Bronchial epithelial cell (primary cell): ENCODE measurements at places on chromosomes 4 and X. TPM values are rescaled to one million over a fixed set of nuclear protein-coding genes. Genes with fewer than 3 reads are reported as not detected.

TLL1 gene
- total RNA-seq: 0.13 and 0.53 TPM in 2 replicates

LONRF3 gene
- 0.51 and 0.79 TPM in 2 replicates for total RNA-seq

SERTM2 gene
- under 0.01 TPM in 1 of 2 replicates, not detected in the other for total RNA-seq

DNA sequence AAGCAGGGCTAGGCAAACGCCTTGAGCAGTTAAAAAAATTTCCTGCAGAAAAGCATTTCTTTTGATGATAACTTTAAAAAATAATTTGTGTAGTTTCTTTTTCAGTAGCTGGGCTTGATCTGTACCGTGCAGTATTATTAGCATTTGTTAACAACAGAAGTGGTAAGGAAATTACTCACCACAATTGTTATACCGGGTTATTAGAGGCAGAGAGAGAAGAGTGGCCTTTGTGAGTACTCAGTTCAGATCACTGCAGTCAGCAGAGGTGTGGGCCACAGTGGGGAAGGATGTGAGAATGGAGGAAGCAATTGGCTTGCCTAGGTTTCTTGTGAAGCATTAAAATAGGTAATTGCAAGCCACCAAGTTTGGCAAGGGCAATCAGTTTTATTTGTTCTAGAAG, 14.3 kb upstream of the IL21 start:
- DNase-seq: no peak

DNA sequence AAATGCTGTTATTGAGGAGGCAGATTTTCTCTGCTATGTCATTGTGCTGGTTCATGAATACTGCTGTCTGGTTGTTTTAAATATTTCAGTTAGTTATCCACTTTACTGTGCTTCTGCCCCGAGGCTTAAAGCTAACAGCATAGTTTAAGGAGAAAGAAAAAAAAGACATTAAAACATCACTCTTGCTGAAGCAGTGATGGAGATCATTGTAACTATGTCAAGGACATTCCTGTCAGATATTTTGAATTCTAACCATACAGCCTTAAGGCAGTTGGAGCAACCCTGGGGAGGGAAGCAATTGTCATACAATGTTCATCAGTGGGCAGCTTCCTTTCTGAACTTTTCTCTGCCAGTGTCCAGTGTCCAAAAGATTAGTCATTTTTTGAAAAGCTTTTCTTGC, 199.0 kb upstream of the DDX53 start:
- DNase-seq: no peak

GRCh38 chrX:13008189-13008533, 33.3 kb downstream of the TMSB4X start:
- DNase-seq: no peak
